ENCODE measurements at places on chromosomes 6 and 20.

DNA sequence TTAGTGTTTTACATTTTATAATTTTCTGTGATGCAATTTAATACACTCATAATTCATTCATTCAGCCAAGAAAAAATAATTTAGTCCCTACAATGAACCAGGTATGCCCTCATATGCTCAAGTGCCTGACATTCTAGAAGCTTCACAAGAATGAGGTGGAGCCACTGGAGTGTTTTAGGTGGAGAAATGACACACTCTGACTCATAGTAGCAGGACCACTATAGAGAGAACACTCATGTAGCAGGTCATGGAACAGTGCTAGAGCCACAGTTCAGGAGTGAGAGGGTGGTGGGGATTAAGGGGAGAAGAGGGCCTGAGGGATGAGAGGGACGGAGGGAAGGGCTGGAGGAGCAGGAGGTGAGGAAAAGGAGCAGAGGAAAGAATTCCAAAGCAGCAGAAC is 1.4 kb upstream of the HLA-G start:
- DNase-seq = no peak

DNA sequence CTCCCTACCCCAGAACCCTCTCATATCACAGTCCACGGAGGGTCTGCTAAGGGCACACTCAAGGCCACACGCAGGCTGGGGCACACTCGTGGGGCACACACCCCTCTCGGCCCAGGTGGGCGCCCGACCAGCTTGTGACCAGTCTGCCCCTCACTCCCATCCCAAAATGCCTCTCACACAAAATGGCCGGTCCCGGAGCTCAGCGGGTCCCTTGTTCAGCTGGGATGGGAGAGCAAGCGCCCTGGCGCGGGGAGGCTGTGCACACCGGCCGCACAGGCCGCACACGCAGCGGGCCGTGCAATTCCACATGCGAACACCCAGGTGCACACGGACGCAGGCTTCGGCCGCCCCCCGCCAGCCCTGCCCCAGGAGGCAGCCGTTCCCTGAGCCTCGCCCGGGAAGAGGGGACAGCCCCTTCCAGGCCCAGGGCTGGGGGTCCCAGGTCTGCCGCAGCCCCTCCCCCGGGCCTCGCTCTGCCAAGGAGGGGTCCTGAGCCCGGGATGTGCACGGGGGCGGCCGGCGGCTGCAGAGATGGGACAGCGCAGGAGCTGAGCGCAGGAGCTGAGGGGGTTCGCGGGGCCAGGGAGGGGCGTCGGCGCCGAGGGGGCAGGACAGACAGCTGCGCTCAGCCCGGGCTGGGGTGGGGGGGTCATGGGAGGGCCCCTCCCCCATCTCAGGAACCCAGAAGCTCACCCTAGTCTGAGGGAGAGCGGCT is 1.3 kb downstream of the KCNQ2 start:
- DNase-seq = no peak

DNA sequence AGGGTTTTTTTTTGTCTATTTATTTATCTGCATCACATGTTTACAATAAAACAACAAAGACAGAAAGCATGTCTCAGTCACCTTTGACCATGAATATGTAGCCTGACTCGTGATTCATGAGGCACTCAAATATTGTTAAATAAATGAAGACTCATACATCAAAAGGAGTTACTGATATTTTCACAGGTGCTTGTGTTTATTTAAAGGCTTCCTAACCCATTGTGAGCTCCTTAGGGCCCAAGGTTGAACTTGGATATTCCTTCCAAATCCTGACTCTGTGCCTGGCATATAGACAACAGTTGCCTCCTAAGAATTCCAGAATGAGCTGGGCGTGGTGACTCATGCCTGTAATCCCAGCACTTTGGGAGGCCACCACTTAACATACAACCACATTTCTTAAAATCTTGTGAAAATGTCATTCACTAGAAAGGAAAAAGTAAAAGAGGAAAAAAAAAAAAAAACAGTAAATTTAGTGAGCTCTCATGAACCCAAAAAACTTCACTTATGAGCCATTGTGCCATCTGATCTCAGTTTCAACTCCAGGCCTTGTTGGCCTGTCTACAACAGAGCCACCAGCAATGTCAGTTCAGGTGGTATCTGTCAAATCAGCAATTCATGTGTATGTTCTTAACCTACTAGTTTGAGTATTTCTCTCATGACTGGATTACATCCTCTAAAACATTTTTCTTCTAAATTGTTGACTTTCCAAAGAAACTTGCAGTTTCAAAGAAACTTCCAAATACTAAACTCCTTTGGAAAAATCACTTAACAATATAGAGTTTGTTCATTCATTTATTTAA is 162.7 kb upstream of the MARCKS start:
- DNase-seq = no peak

GRCh38 chr6:51675922-51676275 is 411.5 kb downstream of the PKHD1 start:
- DNase-seq = no peak

GRCh38 chr20:53970232-53970631 is 100.2 kb downstream of the BCAS1 start:
- no peak for DNase-seq

DNA sequence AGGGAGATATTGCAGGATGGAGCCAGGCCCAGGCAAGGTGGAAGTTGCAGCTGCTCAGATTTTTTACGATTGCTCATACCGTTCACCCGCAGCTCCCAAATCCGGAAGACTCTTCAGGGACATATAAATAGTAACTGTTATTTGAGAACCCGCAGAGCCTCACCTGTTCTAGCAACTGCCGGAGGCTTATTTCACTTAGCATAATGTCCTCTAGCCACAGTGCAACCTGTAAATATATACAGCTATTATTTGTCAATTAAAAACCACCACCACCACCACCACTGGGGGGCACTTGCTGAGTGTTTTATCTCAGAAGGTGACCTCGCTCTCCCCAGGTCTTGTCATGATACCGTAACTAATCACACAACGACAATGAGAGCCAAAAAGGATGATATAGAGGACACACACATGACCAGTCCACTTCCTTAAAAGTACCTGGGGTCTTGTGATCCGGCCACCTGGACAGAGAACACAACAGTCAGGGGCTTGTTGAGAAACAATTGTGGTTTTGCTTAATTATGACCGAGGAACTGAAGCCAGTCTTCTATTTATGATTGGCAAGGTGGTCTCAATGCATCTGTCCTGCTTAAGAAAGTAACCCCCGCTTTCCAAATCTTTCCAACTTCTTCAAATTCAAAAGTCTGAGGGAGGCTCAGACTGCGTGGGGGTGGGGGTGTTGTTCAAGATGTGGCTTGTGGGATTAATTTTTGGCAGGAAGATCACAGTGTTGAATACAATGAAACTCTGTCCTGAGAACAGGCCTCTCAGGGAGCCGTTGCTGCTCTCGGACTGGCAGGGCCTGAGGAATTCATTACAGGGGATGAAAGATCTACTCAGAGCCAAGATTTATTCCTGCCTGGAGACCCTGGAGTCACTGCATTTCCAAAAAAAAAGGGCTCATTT is 107.7 kb upstream of the PRND start:
- peak; percentile 80 for DNase-seq

GRCh38 chr6:136426627-136427377 is 123.4 kb downstream of the MAP7 start:
- DNase-seq = no peak

- DNase-seq = no peak
These were observed 105.3 kb downstream of the PHACTR3 start for GRCh38 chr20:59709636-59710035.

DNA sequence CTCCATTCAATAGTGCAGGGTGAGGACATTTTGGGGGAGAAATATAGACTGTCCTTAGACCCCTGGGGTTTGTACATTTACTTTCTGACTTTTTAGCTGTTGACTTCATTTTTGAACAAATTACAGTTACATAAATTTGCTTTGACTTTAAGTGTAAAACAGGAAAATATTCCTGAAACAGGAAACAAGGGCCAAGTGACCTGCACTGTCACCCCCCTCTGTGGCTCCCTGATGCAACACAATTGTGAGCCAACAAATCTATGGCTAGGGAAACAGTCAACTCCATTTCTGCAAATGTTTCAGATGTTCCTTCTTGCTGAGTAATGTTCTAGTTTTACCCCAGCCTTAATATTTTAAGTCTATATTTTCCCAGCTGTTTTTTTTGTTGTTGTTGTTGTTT is 39.8 kb downstream of the HLA-A start:
- no peak for DNase-seq

GRCh38 chr6:125224231-125224861 is 70.8 kb downstream of the TPD52L1 start:
- no peak for DNase-seq

DNA sequence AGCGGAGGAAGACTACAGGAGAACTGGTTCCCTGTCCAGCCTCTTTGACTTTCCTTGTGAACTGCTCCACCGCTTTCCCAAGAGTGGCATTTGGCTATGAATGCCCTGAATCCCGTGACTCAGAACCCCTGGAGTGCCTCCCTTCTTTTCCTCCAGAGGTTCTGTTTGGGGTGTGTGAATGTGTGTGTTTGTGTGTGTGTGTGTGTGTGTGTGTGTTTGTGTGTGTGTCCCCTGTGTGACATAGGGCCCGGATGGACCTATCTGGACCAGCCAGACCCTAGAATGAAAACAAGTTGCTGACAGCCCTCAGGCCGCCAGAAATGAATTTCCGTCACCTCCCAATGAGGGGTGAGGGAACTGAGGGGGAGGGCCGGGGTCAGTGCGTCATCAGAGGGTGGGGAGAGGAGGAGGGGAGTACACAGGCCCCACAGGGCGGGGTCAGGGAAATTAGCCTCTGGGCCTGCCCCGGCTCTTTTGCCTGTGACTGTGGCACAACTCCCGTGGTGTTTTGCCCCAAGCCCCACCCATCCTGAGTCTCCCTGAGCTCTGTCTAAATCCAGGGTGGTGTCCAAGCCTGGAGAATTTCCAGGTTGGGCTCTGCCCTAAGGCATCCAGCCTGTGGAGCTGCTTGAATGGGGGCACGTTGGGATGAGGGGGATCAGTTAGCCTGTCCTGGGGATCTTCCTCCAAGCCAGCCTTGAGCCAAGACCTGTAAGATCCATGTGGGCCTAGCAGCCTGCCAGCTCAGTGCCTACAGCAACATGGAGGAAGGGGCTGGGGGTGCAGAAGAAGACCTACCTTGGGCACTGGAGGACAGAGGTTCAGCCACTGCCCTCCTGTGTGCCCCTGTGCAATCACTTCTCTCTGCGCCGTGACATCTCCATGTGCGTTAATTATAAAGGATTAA is 15.2 kb upstream of the MRPS18A start:
- DNase-seq = peak; percentile 64

GRCh38 chr6:40816601-40817000 is 222.4 kb downstream of the UNC5CL start:
- no peak for DNase-seq

DNA sequence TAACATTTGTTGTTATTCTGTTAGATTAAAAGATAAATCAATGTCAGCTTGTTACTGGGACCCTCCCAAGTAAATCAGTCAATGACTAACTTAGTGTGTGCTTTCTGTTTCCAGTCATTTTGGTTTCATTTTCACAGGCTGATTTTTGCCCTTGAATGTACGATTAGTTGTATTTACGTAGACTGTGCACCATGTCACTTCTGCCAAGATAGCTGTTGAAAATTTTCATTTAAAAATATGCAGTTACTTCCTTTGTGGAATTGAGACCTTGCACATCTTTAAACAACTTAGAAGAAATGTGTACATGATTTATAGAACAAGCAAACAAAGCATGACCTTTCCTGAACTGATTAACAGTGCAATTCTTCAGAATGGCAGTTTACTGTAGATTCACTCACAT is 944.8 kb upstream of the CITED2 start:
- DNase-seq = no peak

GRCh38 chr6:132041706-132042105 is 90.5 kb upstream of the CCN2 start:
- no peak for DNase-seq

DNA sequence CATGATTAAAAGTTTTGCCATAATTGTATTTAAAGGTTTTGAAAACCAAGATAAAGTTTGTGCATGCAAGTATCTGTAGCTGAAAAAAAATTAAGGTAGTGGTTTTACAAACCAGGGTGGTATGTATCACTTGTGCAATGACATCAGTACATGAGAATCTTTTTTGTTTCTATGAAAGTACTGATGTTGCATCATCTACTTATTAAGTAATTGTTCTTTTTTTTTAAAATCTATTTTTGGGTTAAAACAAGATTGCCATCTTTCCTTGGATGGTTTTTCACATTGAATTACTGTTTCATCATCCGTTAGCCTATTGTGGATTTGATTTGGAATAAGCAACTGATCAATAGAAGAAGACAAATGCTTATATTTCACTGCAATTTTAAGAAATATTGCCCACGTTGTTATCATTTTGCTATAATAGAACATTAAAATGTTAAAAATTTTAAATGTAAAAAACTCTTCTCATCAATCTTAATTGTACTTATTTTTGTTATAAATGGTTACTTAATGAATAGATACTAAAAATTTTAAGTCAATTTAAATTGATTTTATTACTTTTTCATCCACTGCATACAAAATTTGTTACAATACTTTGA is 39.8 kb upstream of the TAGAP start:
- no peak for DNase-seq

DNA sequence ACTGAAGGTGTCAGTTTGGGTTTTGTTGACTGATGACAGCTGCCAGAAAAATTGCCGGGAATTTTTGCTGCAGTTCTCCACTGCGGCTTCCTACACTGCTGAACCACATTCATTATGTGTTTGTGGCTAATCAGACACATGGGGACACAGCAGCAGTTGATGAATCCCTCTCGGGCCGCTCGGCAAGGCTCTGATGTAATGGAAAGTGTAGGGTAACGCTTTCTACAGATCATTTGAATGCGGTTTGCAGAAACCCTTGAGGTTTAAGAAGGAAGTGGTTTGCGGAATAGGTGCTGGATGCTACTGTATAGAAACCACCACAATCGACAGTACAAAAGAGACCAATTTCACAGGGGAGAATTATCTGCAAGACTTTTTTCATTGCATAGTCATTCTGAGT is 138.7 kb upstream of the SASH1 start:
- peak; percentile 66 for DNase-seq

DNA sequence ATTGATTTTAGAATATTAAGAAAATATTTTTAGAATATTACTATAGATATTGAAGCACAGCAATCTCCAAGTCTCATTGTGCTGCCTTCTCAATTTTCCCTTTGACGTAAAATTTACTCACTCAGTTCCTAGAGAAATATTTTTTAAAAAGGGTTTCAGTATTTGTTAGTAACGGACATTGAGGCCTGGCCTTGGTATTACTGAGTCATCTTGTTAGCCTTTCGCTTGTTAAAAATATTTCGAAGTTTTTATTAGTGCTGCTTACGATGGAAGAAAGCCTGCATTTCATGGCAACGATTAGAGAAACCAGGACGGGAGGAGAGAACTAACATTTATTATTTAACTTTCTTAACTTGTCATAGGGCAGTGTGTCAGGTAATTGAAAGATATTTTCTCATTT is 82.2 kb downstream of the TIAM2 start:
- no peak for DNase-seq

GRCh38 chr6:52325695-52326471 is 36.1 kb upstream of the PAQR8 start:
- DNase-seq = no peak

- no peak for DNase-seq
These were observed 123.7 kb upstream of the NHSL1 start for GRCh38 chr6:138622967-138623366.

- no peak for DNase-seq
These were observed 14.5 kb downstream of the HMGN4 start for GRCh38 chr6:26552640-26553188.

Measured in CD4-positive, alpha-beta T cell treated with Interferon alpha-2 for 1 hour (primary cell).